D341Med (cell line): ENCODE measurements at places on chromosomes 12 and 14.
A peak's percentile ranks its signal among the peaks of the same experiment; 100 is the strongest.

- peak; percentile 88 for DNase-seq
Observed at GRCh38 chr14:73786636-73787485, 64.8 kb upstream of the PTGR2 start.

GRCh38 chr12:131327521-131328488 lies 374.1 kb downstream of the ADGRD1 start:
- DNase-seq: no peak

DNA sequence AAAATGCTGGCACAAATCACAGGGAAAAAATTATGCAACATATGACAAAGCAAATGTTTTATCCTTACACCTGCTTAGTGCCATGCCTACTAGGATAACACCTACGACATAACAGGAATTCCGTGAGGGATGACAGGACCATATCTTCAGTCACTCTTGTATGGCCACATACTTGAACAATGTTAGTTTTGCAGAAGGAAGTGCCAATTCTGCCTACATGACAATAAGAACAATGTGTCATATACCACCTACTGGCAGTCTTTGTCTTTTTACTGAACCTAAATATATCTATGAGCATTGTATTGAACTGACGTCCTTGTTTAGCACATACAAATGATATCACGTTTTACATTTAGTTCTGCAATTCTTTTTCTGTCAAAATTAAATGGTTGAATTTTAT lies 234.0 kb downstream of the ADAMTS20 start:
- no peak for DNase-seq

DNA sequence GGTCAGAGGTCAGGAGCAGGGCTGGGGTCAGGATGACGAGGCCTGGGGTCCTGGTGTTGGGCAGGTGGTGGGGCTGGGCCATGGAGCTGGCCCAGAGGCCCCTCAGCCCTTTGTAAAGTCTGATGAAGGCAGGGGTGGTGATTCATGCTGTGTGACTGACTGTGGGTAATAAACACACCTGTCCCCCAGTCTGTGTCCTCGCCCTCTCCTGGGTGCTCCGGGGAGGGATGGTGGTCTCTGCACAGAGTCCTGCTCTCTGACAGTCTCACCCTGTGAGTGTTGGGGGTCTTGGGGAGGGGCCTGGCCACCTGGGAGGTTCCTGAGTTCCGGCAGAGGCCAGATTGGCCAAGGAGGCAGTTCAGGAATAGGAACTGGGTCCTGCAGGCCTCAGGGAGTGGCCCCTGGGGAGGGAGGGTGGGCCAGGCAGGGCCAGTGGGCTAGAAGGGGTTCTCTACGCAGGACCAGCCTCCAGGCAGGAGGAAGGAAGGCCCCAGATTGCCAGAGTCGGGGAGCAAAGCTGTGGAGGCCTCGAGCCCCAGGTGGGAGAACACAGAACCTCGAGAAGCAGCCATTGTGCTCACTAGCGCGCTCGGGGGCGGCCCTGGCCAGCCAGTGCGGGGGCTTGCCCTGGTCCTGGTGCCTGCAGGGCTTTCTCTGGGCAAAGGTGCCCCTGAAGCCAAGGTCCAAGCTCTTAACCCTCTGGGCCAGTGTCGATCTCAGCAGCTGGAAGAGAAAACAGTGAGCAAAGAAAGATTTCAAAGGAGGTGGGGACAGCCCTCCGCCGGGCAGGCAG lies 14.4 kb downstream of the ACADS start:
- DNase-seq: no peak

GRCh38 chr14:50979941-50980850 lies 35.9 kb upstream of the PYGL start:
- no peak for DNase-seq

DNA sequence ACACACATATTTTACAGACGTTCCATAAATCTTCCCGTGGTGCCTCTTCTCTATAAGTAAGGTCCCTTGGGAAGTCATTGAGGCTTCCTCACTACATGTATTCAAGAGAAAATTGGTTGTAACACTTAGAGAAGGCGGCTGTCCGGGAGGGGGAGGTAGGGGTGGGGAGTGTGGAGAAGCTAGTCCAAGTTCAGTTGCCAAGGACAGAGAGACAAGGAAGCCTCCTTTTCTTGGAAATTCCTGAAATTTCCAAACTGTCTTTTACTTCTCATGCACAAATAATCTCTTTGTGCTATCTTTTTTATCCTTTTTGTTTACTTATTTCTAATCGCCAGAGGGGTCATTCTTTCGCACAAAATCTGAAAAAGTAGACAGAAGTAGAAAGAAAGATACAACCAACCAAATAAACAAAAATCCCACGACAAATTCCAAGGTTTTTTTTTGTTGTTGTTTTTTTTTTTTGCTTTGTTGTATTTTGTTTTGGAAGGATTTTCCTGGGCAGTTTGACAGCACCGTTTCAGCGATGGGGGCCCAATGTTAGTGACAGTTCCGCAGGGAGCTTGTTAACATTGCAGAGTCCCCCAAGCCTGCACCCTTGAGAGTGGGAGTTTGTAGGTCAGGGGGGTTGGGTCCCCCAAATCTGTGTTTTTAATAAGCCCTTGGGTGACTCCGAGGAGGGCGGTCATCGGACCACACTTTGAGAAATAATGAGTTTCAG lies 45.2 kb downstream of the MAP1LC3B2 start:
- no peak for DNase-seq

DNA sequence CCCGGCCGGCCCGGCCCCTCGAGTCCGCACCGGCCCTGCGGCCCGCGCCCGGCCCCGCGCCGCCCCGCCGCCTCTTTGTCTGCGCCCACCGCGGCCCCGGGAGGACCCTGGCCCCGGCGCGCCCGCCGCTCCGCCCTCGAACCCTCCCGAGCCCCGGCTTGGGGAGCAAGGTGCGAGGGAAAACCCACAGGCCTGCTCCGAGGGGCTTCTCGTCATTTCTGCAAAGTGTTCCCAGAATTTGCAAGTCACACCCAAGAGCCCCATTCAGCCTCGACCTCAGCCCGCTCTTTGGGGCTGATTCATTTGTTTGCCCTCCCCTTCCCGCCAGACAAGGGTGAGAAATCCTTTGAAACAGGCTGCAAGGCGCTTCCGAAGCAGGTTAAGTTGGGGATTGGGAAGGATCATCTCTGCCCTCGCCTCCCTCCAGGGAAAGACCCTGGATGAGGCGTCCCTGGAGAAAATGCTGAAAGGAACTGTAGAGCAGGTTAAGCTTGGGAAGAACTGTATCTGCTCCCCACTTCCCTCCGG lies 325 bp upstream of the CLIP1 start:
- peak; percentile 68 for DNase-seq

DNA sequence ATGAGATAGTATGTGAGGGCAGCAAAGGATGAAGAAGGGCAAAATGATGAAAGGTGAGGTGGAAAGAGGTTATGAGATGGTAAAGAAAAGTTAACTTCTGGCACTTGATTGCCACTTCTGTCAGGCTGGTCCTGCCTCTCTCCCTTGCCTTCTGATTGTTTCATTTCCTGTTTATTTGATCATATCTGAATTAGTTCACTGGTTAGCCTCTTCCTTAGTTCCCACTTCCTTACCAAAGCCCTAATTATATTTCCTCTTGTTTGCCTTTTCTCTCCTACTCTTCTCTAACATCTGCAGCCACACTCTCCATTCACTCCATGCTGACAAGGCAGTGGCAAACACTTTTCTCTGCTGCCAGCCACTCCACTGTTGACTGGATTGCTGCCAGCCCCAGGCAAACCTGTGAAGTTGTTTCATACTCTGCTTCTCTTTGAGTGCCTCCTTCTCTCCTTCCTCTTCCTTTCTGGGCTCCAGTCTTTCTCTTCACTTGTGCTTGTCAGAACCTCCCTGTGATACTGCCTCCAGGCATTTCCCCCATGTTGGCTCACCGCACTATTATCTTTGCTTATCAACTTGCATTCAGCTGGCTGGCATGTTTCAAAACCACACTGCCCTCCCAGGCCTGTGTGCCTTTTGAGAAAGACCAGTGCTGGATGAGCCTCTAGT lies 8.1 kb downstream of the PNP start:
- no peak for DNase-seq

DNA sequence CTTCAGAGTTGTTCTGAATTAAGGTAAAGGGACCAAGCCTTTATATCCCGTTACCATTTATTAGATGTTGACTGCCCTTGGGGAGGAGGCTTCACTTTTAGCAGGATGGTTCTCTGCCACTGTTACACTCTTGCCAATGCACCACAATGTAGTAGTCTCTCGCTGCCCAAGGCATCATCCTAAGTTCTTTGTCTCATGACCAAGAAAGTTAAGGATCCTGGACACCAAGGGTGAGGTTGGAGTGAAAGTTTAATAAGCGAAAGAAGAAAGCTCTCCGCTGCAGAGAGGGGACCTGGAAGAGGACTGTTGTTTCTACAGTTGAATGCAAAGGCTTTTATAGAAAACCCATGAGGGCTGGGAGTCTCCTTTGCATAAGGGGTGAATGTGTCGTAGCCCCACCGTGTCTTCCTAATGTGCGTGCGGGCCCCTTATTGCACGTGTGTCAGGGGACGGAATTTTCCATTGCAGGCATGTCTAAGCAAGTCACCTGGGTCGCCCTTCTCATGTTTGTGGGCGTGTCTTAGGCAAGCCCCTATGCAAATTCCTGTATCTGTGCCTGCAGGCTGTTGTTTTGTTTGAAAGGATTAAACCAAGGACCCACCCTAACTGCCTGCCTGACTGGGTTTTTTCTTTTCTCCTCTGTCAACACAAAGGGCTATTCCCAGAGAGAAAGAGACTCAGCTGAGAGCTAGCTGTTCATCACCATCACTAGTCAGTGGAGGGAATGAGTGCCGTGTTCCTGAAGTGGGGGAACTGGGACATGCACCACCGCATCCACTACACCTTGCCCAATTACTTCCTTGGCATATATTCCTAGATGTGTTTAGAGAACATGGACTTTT lies 17.6 kb upstream of the RNASE1 start:
- no peak for DNase-seq
